ENCODE measurements at places on chromosomes 7 and 10.

DNA sequence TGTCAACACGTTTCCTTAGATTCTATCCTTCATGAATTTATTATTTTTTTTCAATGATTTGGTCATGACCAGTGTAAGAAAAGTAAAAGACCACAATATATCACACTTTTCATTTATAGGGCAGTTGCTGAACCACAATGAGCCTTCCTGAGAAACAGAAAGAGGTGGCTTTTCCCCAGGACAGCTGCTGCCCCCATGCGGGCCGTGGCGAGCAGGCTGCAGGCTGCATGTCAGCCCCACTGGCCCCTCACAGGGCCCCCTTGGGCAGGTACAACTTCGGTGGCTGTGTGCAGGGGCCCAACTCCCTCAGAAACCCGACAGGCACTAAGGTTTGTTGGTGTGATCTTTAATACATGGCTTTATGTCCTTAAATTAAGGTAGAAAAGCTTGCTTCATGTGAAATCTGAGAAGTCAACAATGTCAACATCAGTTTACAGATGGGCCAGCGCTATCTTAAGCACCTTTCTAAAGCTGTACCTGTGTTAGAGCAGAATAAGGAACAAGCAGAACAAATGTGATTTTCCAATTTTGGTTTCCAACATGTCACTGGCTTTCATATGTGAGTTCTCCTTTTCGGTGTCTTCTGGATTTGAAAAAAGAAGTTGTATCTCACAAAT is 10.6 kb downstream of the BEND7 start:
- no peak for DNase-seq

DNA sequence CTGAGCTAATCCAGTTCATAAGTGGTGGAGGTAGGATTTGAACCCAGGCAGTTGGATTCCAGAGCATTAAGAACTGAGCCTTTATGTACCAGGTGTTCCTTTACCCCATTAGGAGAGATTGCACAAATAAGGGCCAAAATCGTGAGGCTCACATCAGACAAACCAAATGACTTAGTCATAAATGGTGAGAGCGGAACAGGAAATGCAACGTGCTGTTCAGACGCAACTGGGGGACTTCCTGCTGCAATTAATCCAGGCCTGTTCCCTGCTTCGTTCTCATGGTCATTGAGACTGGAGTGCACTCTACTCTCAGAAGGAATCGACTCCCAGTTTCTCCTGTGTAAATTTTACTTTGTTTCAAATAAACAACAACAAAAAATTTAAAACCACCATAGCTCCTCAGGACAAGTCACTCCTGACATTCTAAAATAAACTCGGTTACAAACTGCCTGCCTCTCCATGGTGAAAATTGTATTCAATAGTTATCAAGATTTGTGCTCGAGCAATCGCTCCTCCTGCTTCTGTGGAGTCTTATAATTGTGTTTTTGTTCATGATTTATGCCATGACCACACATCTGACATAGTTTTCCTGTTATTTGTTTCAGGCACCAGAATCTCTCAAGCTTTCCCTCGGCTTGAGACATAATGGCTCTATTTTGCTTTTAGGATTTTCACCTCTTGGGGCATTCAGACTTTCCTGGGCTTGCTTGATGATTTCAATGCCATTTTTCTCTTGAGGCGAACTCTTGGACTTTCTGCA is 115.3 kb upstream of the BMPER start:
- DNase-seq: no peak

DNA sequence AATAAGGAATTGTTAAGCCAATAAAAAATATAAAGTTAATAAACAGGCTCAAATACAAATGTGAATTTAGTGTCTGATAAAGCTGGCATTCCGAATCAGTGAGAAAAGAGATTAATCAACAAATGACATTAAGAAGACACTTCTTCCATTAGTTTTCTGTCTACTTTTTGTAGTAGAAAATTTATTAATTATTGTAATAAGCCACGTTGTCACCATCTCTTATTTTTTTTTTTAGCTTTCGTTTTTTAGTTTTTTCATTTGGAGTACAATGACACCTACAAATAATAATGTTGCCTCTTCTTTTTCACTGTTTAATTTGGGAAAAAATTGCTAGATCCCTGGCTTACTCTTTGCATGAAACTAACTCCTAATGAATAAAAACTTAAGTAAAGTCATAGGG is 46.8 kb upstream of the STEAP1B start:
- no peak for DNase-seq

GRCh38 chr10:30631188-30631587 is 1.6 kb upstream of the LYZL2 start:
- no peak for DNase-seq

GRCh38 chr10:130233426-130233825 is 97.2 kb downstream of the GLRX3 start:
- DNase-seq: no peak

DNA sequence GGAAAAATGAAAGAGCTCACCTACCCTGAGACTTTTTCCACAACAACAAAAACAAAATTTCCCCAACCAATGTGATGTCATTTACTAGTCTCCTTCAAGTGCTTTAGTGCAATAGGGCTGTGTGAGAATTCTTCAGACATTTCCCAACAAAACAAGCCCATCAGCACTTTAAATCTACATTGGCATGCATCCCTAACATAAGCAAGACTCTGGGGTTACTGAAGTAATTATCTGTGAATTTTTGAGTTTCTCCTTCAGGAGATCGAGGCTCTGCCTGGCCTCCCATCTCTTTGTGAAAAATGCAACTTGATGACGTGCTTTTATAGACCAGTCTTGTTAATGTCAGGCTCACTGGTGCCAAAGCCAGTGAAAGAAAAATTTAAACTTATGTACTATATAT is 255.6 kb downstream of the GFRA1 start:
- no peak for DNase-seq

- no peak for DNase-seq
Observed at GRCh38 chr10:111297351-111297848, 220.6 kb downstream of the ADRA2A start.

GRCh38 chr10:88624840-88625239 is 38.3 kb downstream of the LIPJ start:
- no peak for DNase-seq

DNA sequence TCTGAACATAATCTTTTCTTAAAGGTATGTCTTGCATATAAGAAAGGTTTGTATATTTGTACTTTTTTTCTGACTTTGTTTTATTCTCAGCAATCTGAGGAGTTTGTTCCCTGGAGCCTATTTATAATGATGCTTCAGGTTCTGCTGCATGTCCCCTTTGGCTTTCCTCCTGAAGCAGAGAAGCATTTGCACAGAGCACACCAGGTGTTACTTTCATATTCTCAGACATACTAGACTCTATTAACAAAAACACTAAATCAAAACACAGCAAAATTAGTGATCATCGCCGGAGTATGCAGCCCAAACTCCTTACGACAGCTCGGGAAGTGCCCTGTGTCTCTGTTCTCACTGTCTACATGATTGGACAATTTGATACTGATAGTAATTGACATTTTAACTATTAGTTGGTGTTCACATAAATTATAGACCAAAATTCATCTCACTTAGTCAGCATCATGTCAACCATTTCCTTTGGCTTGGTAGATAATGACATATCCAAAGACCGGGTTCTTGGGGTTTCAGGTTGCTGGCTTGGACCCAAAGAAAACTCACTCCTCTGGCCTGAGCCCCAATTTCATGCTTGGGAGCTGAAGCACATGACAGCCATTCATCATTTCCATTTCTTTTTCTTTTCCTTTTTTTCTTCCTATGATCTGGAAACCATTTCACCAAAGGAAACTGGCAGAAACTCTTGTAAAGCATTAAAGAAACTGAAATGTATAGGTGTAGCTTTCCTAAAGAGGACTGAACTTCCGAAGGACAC is 400.1 kb upstream of the NRP1 start:
- DNase-seq: no peak

DNA sequence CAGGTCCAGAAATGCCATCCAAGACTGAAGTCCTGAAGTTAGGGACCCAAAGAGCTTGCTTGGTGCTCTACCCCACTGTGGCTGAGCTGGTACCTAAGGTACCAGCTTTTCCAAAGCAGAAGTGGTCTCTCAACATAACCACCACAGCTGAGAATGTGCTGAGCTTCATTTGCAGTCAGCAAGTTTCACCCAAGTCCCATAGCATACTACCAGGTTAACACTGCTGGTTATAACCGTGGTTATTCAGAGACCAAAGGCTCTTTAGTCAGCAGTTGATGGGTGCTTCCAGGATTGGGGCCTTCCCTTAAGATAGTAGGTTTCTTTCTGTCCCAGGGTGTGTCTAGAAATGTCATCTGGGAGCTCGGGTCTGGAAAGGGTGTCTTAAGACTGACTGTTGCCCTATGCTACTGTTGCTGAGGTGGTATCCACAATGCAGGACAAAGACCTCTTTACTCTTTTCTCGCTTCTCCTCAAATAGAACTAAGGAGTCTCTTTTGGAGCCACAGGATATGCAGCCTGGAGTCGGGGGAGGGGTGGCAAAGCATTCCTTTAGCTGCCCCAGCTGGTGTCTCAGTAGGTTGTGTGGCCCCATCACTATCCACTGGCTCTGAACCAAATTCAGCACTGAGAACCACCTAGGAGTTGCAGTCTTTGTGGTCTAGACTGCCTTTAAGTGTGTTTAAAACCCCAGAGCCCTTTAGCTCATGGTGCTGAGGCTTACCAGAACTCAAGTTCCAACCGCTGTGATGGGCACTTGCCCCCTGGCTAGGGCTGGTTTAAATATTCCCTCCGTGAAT is 354.9 kb upstream of the SEMA3C start:
- no peak for DNase-seq
